ENCODE measurements at places on chromosomes 7 and 10. TPM values are rescaled to one million over a fixed set of nuclear protein-coding genes. Genes with fewer than 3 reads are reported as not detected.

Gene CROT
- total RNA-seq = 18.1 TPM

Gene CASP7
- total RNA-seq = 14.0 TPM

Gene NKX6-2
- 0.08 TPM for total RNA-seq

Gene SSMEM1
- not detected for total RNA-seq

Gene CCL26
- not detected for total RNA-seq

Gene DLG5
- 37.9 TPM for total RNA-seq

Gene FRG2B
- total RNA-seq = not detected

Gene PIK3AP1
- total RNA-seq = 1.0 TPM

Gene WIPF3
- 1.2 TPM for total RNA-seq

Gene TYW1B
- total RNA-seq = 1.00 TPM

Data from esophagus mucosa (tissue), 1 donor.